ENCODE measurements at places on chromosomes 1 and 21.

- DNase-seq: peak; percentile 70
Measured at GRCh38 chr1:158999316-159000069, 10.2 kb upstream of the IFI16 start.

- DNase-seq: no peak
Measured at GRCh38 chr1:23824711-23825075, 536 bp downstream of the HMGCL start.

DNA sequence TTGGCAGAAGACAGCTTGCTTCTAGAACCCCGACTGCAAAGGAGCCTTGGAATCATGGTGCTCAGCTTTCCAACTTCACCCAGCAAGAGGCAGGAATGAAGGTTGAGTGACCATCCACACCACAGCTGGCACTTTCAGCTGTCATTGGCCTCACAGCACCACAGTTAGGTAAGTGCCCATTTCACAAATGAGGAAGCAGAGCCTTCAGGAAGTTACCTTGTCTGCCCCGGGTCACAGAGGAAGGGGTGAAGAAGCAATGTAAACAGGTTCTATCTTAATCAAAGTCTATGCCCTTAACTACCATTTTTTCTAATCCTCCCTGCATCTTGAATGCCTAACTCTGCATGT lies 156.0 kb downstream of the GLUL start:
- DNase-seq: no peak

- DNase-seq: no peak
Measured at GRCh38 chr1:237640966-237641365, 249.8 kb downstream of the ZP4 start.

- DNase-seq: no peak
Measured at GRCh38 chr1:84758968-84759491, 68.8 kb upstream of the SSX2IP start.

DNA sequence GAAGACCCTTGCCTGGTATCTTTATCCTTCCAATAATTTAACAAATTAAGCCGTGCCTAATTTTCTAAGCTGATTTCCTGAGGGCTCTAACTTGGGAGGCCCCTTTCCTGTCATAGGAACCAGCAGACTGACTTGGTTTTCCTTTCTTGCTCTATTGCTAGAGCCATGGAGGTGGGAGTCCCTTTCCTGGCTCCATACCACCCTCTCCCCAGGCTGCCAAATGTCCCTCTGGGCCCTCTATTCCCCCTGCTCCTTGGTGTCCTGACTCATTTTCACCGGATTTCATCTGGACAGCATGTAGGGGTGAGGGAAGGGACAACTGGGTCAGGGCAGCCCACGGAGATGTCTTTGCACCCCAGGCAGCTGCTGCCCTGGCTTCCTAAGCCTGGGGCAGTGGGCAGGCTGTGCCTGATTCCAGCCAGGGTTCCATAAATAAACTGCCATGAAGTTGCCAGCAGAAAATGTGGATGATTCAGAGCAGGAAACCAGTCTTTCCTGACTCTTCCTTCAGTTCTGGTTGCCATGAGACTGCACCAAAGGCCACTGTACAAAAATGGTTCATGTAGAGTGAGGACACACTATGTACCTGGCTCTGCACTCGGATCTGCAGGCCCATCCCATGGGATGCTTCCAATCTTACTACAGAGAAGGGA lies 38.0 kb upstream of the SERBP1 start:
- DNase-seq: no peak

GRCh38 chr1:184416946-184417345 lies 30.1 kb downstream of the C1orf21 start:
- DNase-seq: no peak

GRCh38 chr21:32020564-32020963 lies 147.7 kb downstream of the HUNK start:
- no peak for DNase-seq

DNA sequence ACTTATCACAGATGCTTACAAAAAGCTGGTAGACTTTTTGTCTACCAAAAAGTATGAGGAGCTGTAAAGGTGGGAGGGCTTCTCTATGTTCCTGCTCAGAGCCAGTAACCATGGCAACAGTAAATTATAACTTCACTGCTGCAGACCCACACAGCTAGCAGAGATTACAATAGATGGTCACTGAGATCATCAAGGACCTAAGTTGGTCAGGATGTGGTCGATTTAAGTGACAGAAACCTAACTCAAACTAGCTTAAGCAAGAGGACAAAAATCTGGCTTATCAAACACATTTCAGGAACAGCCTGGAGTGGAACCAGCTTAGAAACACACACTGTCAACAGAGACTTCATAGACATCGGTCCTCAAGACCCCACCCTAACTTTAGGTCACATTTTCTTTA lies 113.4 kb upstream of the ATP1A1 start:
- DNase-seq: no peak

- DNase-seq: no peak
Measured at GRCh38 chr1:198113342-198113750, 43.5 kb upstream of the NEK7 start.

- no peak for DNase-seq
Measured at GRCh38 chr1:26915204-26915842, 1.5 kb upstream of the NR0B2 start.

DNA sequence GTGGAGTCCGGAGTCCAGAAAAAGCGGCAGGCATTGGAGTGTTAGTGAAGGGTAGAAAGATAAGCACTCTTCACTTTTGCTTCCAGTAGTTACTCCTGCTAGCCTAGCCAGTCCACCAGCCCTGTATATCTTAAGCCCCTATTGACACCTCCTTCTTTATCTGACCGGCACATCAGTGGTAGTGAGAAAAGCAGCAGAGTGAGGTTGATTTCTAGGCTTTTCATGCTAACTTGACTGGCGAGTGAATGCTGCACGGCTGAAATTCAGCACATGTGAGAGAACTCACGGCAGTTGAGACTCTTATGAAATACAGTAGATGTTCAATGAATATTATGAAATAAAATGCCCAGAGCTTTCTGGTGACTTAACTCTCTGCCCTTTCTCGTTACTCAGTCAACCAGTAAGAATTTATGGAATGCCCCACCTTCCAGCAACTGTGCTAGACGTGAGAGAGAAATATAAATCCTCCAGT lies 128.2 kb downstream of the CACHD1 start:
- DNase-seq: peak; percentile 72

- no peak for DNase-seq
Measured at GRCh38 chr21:45451771-45452182, 46.8 kb downstream of the COL18A1 start.

DNA sequence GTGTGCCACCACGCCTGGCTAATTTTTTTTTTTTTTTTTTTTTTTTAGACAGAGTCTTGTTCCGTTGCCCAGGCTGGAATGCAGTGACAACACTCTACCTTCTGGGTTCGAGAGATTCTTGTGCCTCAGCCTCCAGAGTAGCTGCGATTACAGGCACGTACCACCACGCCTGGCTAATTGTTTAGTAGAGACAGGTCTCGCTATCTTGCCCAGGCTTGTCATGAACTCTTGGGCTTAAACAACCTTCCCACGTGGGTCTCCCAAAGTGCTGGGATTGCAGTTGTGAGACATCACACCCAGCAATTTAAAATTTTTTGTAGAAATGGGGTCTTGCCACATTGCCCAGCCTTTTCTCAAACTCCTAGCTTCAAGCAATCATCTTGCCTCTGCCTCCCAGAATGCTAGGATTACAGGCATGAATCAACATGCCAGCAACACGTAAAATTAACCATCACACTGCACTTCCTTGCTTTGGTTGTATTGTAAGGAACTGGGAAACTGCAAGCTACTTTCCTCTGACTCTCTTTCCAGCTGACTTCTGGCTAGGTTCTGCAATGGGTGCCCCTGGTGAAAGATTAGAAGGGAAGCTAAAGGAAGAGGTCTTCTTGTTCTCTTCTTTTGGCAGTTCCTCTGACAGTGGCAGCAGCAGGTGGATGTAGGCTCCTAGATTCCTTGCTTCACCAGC lies 13.9 kb upstream of the IL6R start:
- no peak for DNase-seq

GRCh38 chr21:29215709-29216108 lies 83.0 kb upstream of the BACH1 start:
- no peak for DNase-seq

DNA sequence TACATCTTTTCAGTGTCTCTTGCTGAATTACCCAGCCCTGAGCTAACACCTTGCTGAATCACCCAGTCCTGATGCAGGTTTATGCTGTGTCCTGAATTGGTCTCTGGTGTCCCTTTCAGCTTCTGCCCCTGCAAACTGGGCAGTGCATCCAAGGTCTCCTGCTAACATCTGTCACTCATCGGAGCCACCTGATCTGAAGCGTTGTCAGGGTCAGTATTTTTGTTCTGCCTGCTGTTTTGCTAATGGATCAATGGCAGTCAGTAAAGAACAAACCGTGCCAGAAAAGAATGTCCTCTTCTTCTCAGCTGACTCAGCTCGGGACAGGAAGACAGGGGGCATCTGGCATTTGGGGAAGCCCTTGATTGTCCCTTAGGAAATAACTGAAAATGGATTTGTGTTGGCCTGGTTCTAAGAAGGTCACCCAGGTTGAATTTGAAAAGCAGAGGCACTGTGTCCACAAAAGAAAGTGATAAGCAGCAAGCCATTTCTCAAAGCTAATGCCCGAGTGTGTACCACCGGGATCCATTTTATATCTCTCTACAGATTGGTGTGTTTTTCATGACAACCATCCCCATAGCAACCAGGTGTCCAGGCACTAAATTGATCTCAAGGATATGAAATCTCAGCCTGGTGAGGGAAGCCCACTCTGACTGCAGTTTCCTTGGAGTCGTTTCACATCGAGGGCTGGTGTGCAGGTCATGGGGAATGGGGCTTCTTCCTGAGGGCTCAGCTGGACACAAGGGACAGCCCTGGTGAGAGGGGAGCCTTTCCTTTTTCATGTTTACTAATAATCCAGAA lies 109.7 kb upstream of the IRF2BP2 start:
- DNase-seq: no peak

GRCh38 chr1:181014477-181015250 lies 8.0 kb downstream of the STX6 start:
- no peak for DNase-seq

DNA sequence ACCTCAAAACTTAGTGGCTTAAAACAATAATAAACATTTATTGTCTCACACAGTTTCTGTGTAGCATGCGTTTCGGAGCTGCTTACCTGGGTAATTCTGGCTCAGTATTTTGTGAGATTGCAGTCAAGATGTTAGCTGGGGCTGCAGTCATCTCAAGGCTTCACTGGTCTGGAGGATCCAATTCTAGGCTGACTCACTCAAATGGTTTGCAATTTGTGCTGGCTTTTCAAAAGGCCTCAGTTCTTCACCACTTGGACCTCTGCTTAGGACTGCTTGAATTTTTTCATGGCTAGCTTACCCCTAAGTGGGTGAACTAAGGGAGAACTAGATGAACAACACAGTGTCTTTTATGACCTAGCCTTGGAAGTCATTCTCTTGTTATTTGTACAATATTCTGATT lies 21.0 kb downstream of the XPR1 start:
- DNase-seq: no peak

- DNase-seq: no peak
Measured at GRCh38 chr1:13733711-13734110, 33.7 kb downstream of the PRDM2 start.

- peak; percentile 4 for DNase-seq
Measured at GRCh38 chr1:184545601-184546000, 158.8 kb downstream of the C1orf21 start.

DNA sequence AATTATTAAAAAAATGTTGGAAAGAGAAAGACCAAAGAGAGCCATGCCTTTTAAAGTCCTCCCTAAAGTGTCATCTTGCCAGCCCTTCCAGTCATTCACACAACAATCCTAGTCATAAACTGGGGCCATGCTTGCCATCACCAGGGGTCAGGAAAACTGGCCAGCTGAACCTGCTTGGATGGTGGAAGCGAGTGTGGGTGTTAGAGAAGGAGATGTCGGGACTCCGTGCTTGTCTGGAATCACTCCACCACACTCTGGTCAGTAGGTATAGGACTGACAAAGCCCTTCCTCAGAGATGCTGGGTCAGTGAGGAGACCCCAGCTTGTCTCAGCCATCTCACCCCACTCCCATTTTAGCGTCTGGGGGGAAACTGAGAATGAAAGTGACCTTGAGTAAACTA lies 3.3 kb upstream of the HAPLN2 start:
- DNase-seq: no peak

DNA sequence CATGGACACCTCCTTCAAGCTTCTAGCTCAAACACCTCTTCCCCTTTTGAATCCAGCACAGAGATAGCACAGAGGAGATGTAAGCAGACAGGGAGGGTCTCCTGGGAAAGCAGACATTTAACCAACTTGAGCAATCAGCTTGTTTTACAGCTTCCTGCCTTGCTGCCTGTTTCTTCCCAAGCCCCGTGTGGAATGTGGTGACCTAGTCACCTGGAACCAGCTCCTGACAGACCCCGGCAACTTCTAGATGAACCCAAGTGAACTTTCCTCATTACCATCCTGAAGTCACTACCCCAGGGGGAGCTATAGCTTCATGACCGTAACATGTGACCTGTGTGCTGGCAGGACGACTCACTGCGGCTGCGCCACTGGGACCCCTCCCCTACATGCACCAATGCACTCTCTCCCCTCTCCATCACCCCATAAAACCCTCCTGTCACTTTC lies 24.1 kb upstream of the TTF2 start:
- DNase-seq: peak; percentile 42

GRCh38 chr1:168454211-168454815 lies 89.5 kb downstream of the XCL2 start:
- no peak for DNase-seq

DNA sequence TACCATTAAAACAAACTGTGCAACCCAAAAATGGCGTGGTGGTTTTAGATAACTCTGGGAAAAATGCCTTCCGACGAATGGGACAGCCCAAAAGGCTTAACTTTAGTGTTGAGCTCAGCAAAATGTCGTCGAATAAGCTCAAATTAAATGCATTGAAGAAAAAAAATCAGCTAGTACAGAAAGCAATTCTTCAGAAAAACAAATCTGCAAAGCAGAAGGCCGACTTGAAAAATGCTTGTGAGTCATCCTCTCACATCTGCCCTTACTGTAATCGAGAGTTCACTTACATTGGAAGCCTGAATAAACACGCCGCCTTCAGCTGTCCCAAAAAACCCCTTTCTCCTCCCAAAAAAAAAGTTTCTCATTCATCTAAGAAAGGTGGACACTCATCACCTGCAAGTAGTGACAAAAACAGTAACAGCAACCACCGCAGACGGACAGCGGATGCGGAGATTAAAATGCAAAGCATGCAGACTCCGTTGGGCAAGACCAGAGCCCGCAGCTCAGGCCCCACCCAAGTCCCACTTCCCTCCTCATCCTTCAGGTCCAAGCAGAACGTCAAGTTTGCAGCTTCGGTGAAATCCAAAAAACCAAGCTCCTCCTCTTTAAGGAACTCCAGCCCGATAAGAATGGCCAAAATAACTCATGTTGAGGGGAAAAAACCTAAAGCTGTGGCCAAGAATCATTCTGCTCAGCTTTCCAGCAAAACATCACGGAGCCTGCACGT lies 82.1 kb downstream of the PRDM2 start:
- no peak for DNase-seq

DNA sequence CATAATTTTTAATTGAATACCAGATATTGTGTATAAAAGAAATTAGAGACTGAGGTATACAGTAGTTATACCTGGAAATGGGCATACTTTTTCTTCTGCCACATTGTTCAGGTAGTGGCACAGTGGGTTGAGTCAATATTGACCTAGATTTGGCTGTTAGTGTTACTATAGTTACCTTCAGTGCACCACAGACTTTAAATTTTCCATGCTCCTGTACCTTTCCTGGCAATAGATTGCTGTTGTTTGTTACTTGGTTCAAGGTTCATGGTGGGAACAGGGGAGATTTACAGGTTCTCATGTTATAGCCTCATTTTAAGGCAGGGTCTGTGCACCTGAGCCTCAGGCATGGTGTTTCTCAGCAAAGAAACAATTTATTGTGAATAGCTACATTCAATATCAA lies 218.7 kb downstream of the LBR start:
- no peak for DNase-seq

All from epithelial cell of proximal tubule (primary cell).